Activated CD4-positive, alpha-beta T cell treated with anti-CD3 and anti-CD28 coated beads, Interleukin-2, amount 10 ng/mL, durations not matched to agents 24 days and 14 days (primary cell): ENCODE measurements at places on chromosomes 3 and 15.
A peak's percentile ranks its signal among the peaks of the same experiment; 100 is the strongest.

- no peak for DNase-seq
Measured at GRCh38 chr3:113597596-113598354, 65.4 kb downstream of the SIDT1 start.

- DNase-seq: peak; percentile 79
Measured at GRCh38 chr15:33292717-33293307, 18.0 kb upstream of the RYR3 start.

DNA sequence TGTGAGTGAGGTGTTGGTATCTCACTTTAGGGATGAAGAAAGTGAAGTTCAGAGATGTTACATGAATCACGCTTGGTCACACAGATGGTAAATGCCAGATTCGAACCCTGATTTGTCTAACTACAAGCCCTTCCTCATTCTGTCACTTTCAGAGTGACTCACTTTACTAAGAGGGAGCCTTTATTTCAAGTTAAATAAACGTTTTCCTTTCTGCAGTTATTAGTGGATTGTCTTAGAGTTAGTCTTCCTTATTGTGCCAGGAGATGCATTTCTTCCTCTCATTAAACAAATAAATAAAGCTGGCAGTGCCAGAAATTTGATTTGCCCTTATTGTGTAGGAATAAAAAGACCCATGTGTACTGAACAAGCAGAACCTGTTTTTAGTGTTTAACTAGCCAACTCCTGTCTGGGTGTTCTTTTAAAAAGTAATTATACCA lies 162.5 kb downstream of the AKAP13 start:
- DNase-seq: no peak

GRCh38 chr15:25711164-25711563 lies 152.0 kb downstream of the ATP10A start:
- no peak for DNase-seq
